ENCODE measurements at places on chromosomes 2 and 18.

DNA sequence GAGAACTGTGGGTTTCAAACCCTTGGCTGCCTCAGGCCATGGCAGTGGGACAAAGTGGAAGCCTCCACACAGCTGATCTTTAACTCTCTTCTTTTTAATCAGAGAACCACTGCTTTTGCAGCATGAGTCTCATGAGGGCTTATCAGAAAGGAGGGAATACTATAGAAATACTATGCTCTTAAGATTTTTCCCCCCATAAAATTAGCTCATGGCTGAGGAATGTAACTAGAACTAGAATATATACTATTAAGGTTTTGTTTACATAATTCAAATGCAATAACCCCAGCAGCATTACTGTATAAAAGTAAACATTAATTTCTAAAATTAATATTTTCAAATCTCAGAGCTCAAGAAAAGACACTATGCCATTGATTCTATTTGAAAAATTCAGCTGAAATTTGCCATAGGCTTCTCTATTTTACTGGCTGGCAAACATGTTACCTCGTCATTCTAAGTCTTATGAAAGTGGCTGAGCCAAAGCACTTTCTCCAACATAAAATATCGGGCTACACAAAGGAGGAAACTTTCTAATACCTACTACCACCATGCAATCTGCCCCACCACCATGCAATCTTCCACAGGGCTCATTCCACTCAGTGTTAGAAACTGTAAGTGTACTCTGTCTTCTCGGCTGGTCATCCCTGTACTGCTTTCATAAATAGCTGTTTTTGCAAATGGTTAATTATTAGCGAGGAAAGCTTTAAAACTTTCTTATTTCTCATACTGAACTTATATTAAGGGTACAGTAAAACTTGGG, 42.5 kb downstream of the WDR35 start:
- no peaks in the 10 kb centered on the region for H3K36me3 ChIP-seq
- H3K27ac ChIP-seq = no peak overlapping the region
- no peaks in the 10 kb centered on the region for H3K4me1 ChIP-seq
- no peaks in the 10 kb centered on the region for H3K27me3 ChIP-seq
- H3K4me3 ChIP-seq = no peak overlapping the region
- DNase-seq = no peak

GRCh38 chr2:120867290-120868241, 131.9 kb downstream of the GLI2 start:
- peak overlapping the region; percentile 50 for H3K4me3 ChIP-seq
- H3K4me1 ChIP-seq = peaks cover 4% of the 10 kb centered on the region
- peak; percentile 73 for DNase-seq
- H3K27me3 ChIP-seq = no peaks in the 10 kb centered on the region
- H3K36me3 ChIP-seq = no peaks in the 10 kb centered on the region

DNA sequence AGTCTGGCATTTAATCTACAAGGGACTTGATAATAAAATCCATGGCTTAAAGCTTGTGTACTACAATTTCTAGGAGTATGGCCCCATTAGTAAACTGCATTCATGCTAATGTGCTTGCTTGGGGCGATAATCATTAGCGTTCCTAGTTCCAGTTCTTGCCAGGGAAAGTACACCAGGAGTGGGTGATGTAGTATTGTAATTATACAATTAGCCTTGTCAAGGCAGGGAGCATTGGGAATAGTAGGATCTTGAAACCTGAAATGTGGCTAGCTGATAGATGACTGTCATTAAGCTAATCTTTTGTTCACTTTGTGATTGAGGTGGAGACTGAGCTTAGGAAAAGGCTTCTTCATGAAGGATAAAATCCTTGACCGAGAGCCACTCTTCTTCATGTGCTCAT, 989.2 kb downstream of the CPS1 start:
- H3K27ac ChIP-seq = no peak overlapping the region
- no peaks in the 10 kb centered on the region for H3K27me3 ChIP-seq
- DNase-seq = no peak
- peaks cover 11% of the 10 kb centered on the region for H3K4me1 ChIP-seq
- H3K4me3 ChIP-seq = no peak overlapping the region

- no peaks in the 10 kb centered on the region for H3K27me3 ChIP-seq
- no peak for DNase-seq
- no peak overlapping the region for H3K4me3 ChIP-seq
- no peak overlapping the region for H3K27ac ChIP-seq
- H3K36me3 ChIP-seq = no peaks in the 10 kb centered on the region
Measured at GRCh38 chr2:212640428-212640827, 101.8 kb upstream of the ERBB4 start.

DNA sequence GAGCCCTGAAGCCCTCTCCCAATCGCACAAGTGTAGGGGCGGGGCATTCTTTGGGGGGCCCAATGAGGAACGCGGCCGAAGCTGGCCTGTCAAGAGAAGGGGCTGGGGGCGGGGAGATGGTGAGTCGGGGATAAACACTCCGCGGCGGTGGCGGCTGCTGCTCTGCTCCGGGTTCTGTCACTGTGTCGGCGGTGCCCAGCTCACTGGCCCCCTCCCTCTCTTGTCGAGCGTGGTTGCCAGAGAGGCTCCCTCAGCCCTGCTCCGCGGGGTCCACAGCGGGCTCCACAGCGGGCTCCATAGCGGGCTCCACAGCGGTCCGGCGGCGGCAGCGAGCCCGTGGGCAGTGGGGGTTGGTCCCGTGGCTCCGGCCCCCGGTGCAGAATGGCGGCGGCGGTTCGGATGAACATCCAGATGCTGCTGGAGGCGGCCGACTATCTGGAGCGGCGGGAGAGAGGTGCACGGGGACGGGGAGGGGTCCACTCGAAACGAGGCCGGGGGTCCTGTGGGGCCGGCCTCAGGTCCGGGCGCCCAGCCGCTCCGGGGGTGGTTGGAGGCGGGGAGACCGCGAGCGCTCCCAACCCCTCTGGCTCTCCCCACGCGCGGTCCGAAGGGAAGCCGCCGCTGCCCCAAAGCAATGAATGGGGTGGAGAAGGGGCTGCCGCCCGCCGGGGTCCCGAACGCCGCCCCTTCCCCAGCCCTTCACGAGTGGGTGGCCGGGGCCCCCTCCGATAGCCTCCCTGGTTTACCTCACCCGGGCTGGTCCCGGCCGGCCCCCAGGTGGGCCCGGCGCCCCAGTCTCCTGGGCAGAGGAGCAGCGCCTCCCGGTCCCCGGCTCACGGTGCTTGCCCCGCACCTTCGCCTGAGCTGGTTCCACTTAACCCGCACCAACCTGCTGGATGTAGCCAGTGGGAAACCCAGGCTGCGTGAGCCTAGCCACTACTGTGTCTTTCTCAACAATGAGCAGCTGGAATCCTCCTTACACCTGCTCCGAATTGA, at the start of gene MXD1:
TSS of gene MXD1 (plus strand) at position 160 of the 996 bp plus-strand sequence. CDS start at position 382, 222 bp downstream.
- no peaks in the 10 kb centered on the region for H3K27me3 ChIP-seq
- peaks cover 7% of the 10 kb centered on the region for H3K36me3 ChIP-seq

GRCh38 chr2:50851886-50852285, 180.0 kb downstream of the NRXN1 start:
- no peaks in the 10 kb centered on the region for H3K36me3 ChIP-seq
- no peak overlapping the region for H3K4me3 ChIP-seq
- no peaks in the 10 kb centered on the region for H3K27me3 ChIP-seq
- no peak overlapping the region for H3K27ac ChIP-seq

- no peak overlapping the region for H3K27ac ChIP-seq
- no peak for DNase-seq
- no peaks in the 10 kb centered on the region for H3K27me3 ChIP-seq
Measured at GRCh38 chr2:94987074-94988020, 38.2 kb upstream of the MAL start.

DNA sequence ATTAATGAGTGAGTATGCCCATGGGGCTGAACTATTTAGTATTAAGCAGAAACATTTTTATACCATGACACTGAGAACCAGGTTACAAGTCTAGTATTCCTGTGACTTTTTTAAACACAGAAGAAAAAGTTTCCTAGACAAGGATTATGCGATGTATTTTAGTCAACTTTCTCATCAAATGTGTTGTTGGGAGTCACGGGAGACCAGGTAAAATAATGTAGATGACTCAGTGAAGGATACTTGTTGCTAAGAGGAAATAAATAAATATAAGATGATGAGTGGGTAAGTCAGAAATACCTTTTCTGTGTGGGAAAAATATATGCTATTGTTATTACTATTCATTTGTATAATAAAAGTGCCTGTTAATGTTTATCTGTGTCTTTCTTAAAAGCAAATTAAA, 23.4 kb downstream of the MBD5 start:
- no peaks in the 10 kb centered on the region for H3K36me3 ChIP-seq
- H3K27me3 ChIP-seq = no peaks in the 10 kb centered on the region
- H3K27ac ChIP-seq = no peak overlapping the region
- H3K4me3 ChIP-seq = no peak overlapping the region
- H3K4me1 ChIP-seq = no peaks in the 10 kb centered on the region

All from gastrocnemius medialis (tissue), 4 donors.